ENCODE measurements at places on chromosomes 2 and 18.

DNA sequence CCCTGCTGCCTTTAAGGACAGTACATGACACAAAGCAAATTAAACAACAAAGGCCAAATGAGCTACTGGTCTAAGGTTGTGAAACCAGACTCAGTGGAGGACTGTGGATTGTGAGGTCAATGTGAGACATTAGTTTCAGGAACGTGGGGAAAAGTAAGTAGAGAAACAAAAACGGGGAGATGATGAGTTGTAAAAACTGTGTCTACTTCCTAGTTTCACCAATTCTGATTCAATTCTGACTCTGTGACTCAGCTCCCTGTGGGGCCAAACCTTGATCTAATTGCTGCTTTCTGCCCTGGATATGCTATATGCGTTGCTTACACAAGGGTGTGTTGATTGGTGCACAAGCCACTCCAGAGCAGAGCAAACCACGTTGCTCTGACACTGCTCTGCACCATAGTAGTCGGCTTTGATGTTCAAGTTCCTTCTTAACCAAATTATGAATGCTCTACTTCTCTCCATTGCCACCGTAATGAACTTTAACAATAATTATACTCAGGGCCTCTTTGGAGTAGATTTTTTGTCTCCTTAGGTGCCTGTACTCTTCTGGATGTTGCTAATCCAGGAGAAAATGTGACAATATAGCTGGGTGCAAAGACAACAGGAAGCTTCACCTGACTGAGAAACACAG lies 1640.1 kb upstream of the CELF4 start:
- DNase-seq, result no peak

- no peak for DNase-seq
These were observed 102.8 kb upstream of the COPS8 start for GRCh38 chr2:236982693-236983455.

- no peak for DNase-seq
These were observed 170.1 kb downstream of the ASB1 start for GRCh38 chr2:238596571-238597551.

GRCh38 chr2:8430628-8431027 lies 251.2 kb upstream of the ID2 start:
- DNase-seq, result no peak

- no peak for DNase-seq
These were observed 9.0 kb downstream of the DGUOK start for GRCh38 chr2:73935641-73936040.

DNA sequence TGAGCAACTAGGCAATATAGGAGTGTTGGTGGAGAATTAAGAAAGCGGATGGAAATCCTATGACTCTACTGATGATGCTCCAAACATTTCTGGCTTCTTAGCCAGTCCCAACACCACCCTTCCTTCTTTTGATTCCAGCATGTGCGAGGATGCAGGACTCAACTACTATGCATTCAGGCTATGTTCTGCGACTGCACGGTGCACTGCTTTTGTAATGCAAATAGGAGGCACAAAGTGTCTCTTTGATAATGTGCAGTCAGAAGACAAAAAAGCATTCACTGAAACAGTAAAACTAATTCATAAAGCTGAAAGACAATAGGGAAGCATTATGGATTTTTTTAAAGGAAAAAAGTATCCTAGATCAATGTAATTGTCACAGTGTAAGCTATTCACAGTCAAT lies 106.7 kb downstream of the MEIS1 start:
- DNase-seq, result no peak

- DNase-seq, result no peak
These were observed 681 bp upstream of the PTPN18 start for GRCh38 chr2:130355172-130355577.

DNA sequence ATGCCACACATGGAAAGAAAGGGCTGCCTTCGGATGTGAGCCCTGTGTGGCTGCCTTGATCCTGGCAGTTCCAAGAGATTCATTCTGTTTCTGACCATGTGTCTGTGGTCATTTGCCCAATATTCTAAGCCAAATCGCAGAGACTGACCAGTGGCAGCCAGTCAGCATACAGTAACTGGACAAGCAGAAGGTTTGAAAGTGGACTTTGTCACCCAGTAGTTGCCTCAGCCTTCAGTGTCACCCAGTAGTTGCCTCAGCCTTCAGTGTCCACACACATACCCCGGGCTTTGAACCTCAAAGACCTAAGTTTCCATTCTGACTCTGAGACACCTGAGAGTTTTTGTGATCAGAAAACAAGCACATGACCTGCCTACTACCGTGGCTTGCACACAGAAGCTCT lies 5.0 kb downstream of the RFX8 start:
- no peak for DNase-seq
